ENCODE measurements at places on chromosomes 5 and 9. TPM values are rescaled to one million over a fixed set of nuclear protein-coding genes. Genes with fewer than 3 reads are reported as not detected.

Gene ZFP2
- total RNA-seq = not detected

Gene CAAP1
- 20.3 TPM for total RNA-seq

Gene SLC36A2
- not detected for total RNA-seq

Gene TTLL11
- 2.9 TPM for total RNA-seq

DNA sequence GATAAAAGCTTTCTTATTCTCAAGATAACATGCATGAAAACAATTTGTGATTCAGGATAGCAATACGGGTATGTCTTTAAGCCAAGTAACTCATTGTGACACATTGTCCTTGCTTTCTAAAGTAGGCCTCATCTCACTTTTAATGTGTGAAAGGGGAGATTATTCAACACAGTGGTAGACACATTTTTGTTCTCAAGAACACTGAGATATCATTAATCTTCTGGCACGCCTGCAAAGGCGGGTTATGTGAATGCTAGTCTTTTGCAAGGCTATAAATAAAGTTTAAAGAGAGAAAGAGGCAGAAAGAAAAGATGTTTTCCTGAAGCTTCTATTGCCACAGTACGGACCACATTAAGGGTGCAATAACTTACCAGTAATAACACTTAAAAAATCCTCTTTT lies 181.8 kb upstream of the MEF2C start:
- H3K4me3 ChIP-seq = no peak overlapping the region
- no peaks in the 10 kb centered on the region for H3K36me3 ChIP-seq
- no peaks in the 10 kb centered on the region for H3K27me3 ChIP-seq
- DNase-seq = no peak
- H3K27ac ChIP-seq = no peak overlapping the region
- H3K4me1 ChIP-seq = peaks cover 10% of the 10 kb centered on the region

DNA sequence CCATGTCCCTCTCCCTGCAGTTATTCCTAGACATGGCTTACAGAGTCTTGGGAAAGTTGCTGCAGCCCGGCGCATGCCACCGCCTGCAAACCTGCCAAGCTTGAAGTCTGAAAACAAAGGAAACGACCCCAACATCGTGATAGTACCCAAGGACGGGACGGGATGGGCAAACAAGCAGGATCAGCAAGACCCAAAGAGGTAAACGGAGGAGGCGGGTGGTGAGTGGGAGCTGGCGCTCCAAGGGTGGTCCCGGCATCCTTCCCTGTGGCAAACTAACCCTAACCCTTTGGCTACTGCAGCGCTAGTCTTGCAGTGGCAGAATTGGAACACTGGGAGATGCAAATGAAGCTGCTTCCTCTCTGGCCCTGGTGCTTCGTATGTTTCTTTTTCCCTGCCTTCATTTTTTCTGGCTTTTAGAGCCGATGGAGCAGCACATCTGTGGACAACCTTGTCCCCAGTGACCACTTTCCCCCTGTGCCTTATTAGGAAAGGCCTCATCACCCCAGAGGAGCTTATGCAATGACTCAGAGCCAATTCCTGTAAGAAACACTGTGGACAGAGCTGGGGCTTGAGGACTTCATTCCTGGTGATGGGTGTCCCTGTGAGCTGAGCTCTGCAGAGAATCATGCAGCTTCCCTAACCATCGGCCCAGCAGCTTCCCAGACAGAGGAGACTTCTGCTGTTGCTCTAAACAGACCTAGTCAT lies 38.9 kb downstream of the PRRC2B start:
- H3K27ac ChIP-seq = no peak overlapping the region
- no peak for DNase-seq
- peaks cover 34% of the 10 kb centered on the region for H3K36me3 ChIP-seq
- no peaks in the 10 kb centered on the region for H3K4me1 ChIP-seq
- no peak overlapping the region for H3K4me3 ChIP-seq
- no peaks in the 10 kb centered on the region for H3K27me3 ChIP-seq

GRCh38 chr9:13629067-13629466 lies 349.6 kb upstream of the MPDZ start:
- H3K4me1 ChIP-seq = no peaks in the 10 kb centered on the region
- no peak overlapping the region for H3K4me3 ChIP-seq
- H3K27me3 ChIP-seq = no peaks in the 10 kb centered on the region
- no peak overlapping the region for H3K27ac ChIP-seq
- no peak for DNase-seq

GRCh38 chr5:96404191-96404867 lies 28.7 kb downstream of the PCSK1 start:
- no peaks in the 10 kb centered on the region for H3K4me1 ChIP-seq
- no peaks in the 10 kb centered on the region for H3K36me3 ChIP-seq
- H3K4me3 ChIP-seq = no peak overlapping the region
- H3K27ac ChIP-seq = no peak overlapping the region

DNA sequence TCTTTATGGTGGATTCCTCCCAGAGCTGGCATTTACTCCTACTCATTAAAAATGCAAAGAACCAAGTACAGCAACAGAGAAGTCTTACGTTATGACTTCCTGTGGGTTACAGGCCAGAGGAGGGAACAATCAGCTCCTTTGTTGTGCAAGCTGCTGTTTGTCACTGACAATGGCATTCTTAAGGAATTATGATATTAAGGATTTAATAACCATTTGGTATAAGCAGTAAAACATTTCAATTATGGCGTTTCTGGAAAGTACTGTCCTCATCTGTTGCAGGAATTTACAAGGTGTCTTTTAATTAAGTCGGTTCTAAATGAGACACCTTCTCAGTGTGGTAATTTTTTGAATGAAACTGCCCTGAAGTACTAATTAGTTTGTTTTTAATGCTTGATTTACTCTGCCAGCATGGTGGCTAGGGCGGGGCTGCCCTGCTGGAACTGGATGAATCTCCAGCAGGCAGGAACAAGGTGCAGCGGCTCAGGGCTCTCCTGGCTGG lies 49.1 kb upstream of the VDAC1 start:
- no peak for DNase-seq
- H3K27ac ChIP-seq = no peak overlapping the region
- H3K36me3 ChIP-seq = no peaks in the 10 kb centered on the region
- no peaks in the 10 kb centered on the region for H3K27me3 ChIP-seq

DNA sequence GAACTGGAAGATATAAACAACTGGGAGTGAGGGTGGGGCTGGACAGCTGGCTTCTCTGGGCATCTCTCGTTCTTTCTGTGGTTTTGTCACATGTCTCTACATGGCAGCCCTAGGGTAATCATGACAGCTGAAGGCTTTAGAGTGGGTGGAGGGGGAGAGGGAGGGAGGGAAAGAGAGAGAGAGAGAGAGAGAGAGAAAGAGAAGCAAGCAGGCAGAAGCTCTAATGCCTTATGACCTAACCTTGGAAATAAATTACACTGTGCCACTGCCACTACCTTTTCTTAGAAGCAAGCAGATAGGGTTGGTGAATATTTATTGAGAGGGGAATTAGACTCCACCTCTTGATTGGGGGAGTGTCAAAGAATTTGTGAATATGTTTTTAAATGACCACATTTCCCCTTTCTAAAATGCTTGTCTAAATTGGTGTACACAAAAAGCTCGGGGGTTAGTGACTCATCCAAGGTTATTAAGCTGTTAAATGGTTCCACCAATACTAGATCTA lies 2.6 kb upstream of the DAPK1 start:
- no peak overlapping the region for H3K4me3 ChIP-seq
- no peak overlapping the region for H3K27ac ChIP-seq
- DNase-seq = no peak
- H3K27me3 ChIP-seq = no peaks in the 10 kb centered on the region

DNA sequence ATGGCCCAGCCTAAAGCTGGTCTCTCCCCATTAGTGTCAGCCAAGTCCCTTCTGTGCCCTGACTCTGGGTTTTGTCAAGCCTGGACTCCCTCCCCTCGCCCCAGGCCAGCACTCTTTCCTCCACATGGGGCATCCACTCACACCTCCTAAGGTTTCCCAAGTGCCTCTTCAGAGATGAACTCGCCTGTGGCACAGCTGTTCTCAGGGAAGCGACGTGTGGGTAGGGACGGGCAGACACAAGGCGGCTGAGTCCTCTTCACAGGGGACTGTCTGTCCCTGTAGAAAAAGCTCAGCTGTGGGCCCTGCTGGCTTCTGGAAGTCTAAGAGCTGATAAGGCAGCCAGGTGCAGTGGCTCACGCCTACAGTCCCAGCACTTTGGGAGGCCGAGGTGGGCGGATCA lies 78.5 kb downstream of the CACNA1B start:
- no peaks in the 10 kb centered on the region for H3K27me3 ChIP-seq
- no peaks in the 10 kb centered on the region for H3K4me1 ChIP-seq
- H3K36me3 ChIP-seq = no peaks in the 10 kb centered on the region
- H3K27ac ChIP-seq = no peak overlapping the region
- no peak overlapping the region for H3K4me3 ChIP-seq

GRCh38 chr5:26666371-26666770 lies 372.0 kb downstream of the CDH9 start:
- no peak overlapping the region for H3K27ac ChIP-seq
- H3K4me1 ChIP-seq = no peaks in the 10 kb centered on the region
- H3K36me3 ChIP-seq = no peaks in the 10 kb centered on the region
- no peak for DNase-seq
- H3K27me3 ChIP-seq = no peaks in the 10 kb centered on the region
- H3K4me3 ChIP-seq = no peak overlapping the region

- H3K27ac ChIP-seq = no peak overlapping the region
- H3K4me3 ChIP-seq = no peak overlapping the region
- DNase-seq = no peak
- peaks cover 14% of the 10 kb centered on the region for H3K36me3 ChIP-seq
- H3K4me1 ChIP-seq = no peaks in the 10 kb centered on the region
- no peaks in the 10 kb centered on the region for H3K27me3 ChIP-seq
These were observed 26.4 kb downstream of the SLC31A2 start for GRCh38 chr9:113177251-113177650.

DNA sequence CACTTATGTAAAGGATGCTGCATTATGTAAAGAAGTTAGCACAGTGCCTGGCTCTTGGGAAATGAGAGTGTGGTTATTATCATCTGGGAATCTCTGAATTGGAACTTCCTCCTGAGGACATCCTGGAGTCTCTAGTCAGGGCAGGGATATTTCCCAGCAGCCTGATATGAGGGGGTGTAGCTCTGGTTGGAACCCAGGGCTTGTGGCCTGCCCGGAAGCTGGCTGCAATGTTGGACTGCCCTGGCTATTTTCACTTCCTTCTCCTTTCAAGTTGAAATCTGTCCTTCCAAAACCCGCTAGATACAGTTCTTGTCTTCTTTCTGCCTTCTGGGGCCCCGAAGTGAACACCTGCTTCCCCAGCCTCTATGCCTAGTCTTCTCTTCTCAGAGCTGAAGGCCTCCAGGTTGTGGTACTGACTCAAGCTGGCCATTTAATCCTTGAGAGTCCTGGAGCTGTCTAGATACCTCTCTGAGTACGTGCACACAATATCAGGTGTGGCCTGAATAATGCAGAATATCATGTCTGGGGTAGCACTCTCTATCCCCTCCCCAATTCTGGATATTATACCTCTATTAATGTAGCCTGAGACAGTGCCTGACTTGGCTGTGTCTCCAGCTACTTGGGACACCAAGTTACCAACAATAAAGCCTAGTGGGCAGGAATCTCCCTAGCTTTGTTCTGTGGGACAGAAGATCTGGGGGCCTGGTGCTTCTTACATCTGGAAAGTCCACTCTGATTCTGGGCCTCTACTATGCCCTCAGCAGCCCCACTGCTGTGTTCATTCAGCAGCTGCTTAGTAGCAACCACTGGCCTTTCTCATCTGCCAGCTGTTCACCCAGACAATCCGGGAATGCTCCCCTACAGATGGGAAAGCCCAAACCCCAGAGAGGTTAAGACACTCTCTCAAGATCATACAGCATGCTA lies 45.0 kb downstream of the SLC6A7 start:
- no peak overlapping the region for H3K4me3 ChIP-seq
- H3K27me3 ChIP-seq = no peaks in the 10 kb centered on the region
- DNase-seq = no peak
- no peaks in the 10 kb centered on the region for H3K36me3 ChIP-seq

DNA sequence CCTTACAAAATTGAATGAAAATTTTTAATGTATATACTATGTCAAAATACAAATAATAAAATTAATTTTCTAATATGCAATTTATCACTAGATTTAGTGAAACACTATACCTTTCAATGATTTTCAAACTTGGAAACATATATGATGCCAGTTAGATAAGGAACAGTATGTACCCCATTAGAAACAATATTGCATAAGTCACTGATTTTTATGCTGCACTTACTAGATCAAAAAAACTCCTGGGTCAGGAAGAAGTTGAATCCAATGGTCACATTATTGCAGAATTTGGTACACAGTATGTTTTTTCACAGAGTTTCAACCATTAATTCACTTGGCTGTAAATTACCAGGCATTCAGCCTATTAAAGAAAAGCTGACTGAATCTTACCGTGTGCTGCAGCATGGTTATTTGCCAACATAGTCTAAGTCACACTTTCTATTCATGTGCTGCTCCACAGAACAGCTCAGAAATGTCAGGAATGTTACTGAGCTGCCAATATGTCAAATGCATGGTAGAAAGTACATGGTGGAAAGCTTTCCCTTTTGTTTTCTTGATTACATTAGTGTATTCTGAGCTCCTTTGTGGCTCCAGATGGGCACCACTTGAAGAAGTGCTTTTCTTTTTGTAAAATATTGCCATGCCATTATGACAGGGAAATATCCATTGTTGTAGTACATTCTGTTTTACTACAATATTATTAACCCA lies 9.9 kb upstream of the PRR16 start:
- no peak for DNase-seq
- no peaks in the 10 kb centered on the region for H3K4me1 ChIP-seq
- H3K36me3 ChIP-seq = no peaks in the 10 kb centered on the region
- H3K4me3 ChIP-seq = no peak overlapping the region
- H3K27ac ChIP-seq = no peak overlapping the region

Data from GM12878 (cell line).